AG09309 (cell line): ENCODE measurements at places on chromosomes 6 and 20.

GRCh38 chr20:53515749-53516148 is 77.9 kb downstream of the ZNF217 start:
- no peak for DNase-seq

- DNase-seq: no peak
Measured at GRCh38 chr6:473356-473755, 81.8 kb downstream of the IRF4 start.

GRCh38 chr20:24580855-24581254 is 111.4 kb downstream of the SYNDIG1 start:
- DNase-seq: no peak

DNA sequence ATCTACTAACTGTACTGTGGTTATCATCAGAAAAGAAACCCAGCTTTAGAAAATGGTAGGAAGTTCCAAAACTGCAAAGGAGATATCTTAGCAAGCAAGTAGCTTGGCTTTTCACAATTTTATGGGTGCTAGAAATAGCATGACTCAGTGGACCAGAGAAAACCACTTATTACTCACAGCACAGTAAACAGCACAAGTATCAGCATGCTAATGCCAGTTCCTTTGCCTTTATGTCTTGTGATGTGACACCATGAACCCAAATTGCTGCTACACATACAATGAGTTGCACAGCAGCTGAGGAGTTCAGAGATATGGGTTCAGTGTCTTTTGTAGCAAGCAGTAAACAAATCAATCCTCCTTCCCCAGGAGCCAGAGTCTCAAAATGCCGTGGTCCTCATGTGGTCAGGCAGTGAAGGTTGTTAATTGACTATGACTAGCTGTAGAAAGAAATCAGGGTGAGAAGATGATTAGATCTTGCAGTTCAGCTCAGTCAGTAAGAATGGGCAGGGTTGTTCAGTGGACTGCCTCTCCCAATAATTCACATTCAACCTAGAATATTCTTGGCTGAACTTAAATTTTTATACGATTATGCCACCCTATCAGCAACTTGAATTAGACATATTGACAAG is 73.3 kb downstream of the OPRM1 start:
- no peak for DNase-seq

- DNase-seq: no peak
Measured at GRCh38 chr20:23393996-23394775, 27.1 kb downstream of the NAPB start.

DNA sequence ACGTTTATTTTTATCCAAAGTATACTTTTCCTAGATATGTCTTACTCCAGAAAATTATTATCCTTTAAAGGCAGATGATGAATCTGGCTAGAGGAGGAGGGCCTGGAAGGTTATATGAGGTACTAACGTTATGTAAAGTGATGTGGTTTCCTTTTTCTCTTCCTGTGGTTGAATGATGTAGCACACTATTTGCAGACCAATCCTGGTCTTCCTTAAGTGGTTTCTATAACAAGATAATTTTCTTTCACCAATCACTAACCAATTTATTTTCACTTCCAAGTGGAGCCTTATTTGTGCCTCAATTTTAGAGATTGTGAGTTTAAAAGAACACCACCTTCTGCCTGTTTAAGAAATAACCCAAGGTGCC is 154.6 kb upstream of the SOX4 start:
- DNase-seq: no peak

DNA sequence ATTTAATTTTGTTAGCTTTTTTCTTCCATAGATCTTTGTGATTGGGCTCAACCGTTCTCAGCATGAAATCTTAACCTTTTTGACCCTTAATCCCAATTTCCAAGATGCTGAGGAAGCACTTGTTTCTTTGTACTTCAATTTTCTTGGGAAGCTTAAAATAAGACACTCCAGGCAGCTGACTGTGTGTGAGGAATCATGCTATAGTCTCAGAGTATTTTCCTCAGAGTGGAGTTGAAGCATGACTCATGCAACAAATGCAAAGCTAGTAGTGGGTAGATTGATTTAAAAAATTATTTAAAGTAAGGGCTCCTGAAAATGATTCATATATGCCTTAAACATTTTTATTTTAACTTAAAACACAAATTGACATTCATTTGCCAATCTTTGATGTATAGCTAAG is 168.7 kb downstream of the BTBD3 start:
- no peak for DNase-seq

GRCh38 chr6:134020071-134020470 is 32.4 kb downstream of the SLC2A12 start:
- DNase-seq: no peak

- DNase-seq: no peak
Measured at GRCh38 chr6:21459641-21460040, 133.9 kb upstream of the SOX4 start.

GRCh38 chr20:41467220-41467619 is 100.6 kb upstream of the EMILIN3 start:
- no peak for DNase-seq

DNA sequence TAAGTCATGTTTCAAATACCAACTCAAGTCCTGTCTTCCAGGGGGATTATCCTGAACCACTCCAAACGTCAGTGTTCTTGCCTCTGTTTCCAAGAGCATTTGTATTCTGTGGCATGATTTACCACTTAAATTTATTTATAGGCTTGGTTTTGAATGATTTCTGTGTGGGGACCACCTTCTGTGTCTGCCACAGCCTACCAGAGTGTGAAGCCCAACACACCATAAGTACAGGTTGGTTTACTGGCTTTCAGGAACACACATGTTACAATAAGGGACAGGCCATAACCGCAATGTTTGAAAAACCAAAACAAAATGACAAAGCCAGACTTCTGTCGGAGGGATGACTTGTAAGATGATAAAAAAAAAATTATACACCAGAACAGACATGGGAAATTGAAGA is 56.5 kb upstream of the MAP3K7 start:
- DNase-seq: no peak

DNA sequence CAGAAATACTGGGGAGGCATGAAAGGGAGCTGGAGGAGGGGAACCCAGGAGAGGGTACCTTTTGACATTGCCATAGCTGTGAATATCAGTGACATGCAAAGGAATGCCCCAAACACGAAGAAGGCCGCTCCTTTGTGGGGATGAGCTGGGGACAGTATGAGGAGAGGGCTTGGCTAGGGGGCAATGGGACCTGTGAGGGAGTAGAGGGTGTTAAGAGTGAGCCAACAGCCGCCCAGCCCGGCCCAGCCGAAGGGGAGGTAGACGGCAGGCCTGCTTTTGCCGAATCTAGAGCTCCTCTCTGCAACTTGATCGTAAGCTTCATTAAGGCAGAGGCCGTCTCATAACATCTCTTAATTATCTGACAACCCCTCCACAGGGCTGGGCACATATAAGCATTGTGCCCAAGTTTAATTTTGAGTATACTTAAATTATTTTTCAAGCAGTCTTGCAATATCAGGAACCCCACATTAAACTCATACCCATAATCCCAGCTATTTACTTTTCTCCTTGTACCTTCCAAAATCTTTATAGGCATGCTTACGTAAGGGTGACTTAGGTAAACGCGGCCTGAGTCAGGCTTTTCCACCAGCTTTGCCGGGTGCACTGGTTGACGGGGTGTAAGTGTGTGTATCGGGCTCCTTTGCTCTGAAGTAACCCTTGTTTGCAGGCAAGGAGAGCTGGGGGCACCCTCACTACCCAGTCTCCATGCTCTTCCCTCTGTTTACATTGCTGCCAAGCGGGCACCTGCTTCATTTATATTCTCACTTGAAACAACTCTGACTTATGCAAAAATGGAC is 24.9 kb upstream of the VEGFA start:
- DNase-seq: no peak

DNA sequence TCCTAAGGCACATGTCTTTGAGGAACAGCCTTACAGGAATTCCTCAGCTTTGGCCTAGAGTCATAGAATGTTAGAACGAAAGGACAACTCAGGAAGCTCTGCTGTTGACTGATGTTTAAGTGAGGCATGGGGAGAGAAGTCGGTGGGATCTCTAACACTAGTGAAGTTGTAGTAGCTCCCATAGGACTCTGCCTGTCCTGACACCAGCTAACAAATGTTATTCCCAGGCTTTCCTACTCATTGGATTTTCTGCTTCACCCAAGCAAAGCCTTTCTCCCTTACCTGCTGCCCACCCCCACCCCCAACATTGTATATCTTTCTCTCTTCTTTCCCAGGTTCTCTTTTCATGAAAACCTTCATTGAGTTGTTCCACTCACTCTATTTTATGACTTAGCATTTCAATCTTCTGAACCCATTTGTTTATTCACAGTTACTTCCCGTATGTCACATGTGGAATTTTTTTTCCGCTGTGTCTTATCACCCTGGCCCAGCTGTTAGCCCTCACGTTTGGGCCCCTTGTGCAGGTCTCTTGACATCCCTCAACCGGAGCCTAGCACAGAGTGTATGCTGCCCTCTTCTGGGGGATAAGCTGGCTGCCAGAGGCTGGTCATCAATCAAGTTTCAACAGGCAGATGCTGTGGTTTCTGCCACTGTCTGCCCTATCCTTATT is 39.2 kb upstream of the RNF8 start:
- no peak for DNase-seq

GRCh38 chr20:12902992-12903391 is 105.8 kb upstream of the SPTLC3 start:
- DNase-seq: no peak

DNA sequence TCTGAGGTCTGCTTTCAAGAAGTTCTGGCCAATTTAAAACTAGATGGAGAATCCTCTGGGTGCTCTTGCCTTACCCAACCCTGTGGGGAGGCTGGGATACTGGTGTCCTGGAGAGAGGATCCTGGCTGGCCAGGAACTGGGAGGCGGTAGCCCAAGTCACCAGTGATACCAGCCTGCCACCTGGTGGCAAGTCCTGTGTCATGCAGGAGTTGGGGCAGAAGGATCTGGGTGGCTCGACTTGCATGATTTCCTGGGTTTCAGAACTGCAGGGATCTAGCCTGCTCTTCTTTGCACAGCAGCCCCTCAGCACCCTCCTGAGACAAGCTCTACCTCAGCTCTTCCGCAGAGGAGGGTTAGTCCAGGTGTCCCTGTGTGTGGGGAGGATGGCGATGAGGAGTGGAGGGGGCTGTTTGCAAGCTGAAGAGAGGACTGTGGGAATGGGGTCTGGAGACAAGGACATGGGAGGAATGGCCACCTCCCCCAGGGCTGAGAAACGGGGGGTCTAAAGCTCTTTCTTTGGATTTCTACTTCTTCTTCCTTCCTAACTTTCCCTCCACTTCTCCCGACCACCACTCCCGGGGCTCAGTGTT is 4.2 kb downstream of the KCNK17 start:
- peak; percentile 45 for DNase-seq

DNA sequence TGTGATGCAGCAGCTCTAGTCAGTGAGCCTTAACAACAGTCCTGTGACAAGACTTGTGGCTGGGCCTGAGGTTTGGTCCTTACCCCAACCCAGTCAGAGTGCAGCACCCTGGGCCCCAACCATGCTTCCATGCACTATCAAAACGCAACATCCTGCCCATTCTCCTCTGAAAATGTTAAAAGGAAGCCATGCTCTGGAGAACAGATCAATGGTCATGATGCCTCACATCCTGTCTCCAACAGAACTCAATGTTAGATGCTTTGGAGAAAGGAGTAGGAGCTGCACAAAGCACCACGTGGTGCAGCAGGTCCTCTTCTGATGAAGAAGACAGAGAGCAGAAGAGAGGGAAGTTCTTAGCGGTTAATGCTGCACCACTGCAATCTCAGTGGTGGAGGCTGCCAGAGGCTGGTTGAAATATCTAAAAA is 41.9 kb downstream of the TRAM2 start:
- DNase-seq: no peak

- no peak for DNase-seq
Measured at GRCh38 chr6:31053873-31054272, 43.6 kb downstream of the MUC22 start.

GRCh38 chr20:10718661-10719060 is 44.9 kb upstream of the JAG1 start:
- DNase-seq: no peak

- DNase-seq: no peak
Measured at GRCh38 chr20:53736122-53736756, 142.6 kb upstream of the ZNF217 start.

DNA sequence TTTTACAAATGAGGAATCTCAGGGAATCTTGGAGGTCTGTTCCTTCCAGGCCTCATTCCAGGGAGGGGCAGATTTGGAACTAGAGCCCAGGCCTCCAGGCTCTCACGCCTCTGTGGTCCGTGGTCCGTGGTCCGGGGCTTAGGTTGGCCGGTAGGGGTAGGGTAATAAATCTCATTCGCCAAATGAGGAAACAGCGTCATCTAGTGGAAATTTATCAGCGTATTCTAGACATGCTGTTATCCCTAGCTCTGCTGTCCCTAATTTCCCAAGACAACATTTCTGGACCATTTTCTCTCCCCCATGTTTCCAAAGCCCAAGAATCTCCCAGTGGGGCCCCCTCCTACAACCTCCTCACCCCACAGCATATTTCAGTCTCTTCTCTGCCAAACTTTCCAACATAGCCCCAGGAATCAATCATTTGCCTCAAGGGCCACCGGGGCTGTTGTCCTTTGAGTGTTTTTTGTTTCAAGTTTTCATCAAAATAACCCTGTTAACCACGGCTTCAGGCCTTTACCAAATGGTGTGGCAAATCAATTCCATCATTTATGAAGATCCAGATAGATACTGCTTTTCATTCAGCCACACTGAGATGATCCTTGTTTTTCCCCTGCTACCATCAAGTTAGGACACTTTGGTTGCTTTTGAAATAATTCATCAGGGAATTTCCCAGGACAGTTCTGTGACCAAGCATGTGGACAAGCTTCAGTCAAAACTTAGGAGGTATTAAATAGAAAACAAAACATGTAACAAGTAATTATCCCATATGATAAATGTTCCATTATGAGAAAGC is 126.8 kb downstream of the ALDH8A1 start:
- DNase-seq: peak; percentile 57

DNA sequence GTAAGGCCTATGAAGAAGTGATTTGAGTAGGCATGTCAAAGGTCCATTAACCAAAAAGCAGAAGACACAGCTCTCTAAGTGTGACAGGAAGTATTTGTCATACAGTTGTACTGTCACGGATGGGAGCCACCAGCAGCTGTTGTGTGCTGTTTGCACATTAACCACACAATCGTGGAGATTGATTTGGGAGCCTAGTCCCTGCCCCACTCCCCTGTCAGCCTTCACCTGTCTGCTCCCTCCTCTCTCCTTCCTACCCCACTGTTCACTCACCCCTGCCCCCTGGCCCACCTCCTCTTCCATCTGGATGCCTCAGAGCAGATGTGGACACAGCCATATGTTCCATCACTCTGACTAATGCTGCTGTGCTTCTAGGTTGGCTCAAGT is 124.7 kb upstream of the SPACA1 start:
- no peak for DNase-seq

- no peak for DNase-seq
Measured at GRCh38 chr20:3180319-3180718, 7.0 kb upstream of the LZTS3 start.
